ENCODE measurements at places on chromosomes 11 and 22. TPM values are rescaled to one million over a fixed set of nuclear protein-coding genes. Genes with fewer than 3 reads are reported as not detected.

OR51G1 gene
- total RNA-seq, result not detected

DNA sequence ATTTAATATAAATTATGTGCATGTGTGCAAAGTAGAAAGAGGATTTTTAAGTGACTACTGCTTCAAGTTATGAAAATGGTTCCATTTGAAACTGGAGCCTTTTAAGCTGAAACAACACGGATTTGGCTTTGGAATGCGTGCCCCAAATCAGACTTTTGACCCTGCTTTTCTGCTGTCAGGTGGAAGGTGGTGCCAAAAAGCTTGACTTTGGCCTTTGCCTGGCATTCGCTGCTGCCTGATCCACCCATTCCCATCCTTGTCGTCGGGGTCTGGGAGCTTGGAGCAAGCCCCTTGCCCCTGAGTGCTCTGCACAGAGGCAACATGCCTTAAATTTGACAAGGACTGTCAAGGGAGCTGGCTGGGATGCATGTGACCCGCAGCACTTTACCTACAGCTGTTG, 335.3 kb upstream of the SYN3 start:
- no peaks in the 10 kb centered on the region for H3K27me3 ChIP-seq
- H3K4me1 ChIP-seq, result no peaks in the 10 kb centered on the region
- H3K4me3 ChIP-seq, result no peak overlapping the region
- no peak for DNase-seq

RASSF10 gene
- total RNA-seq, result not detected

GRCh38 chr11:991034-991433, 45.5 kb downstream of the MUC6 start:
- DNase-seq, result no peak
- no peaks in the 10 kb centered on the region for H3K27me3 ChIP-seq
- H3K4me1 ChIP-seq, result no peaks in the 10 kb centered on the region
- H3K36me3 ChIP-seq, result peaks cover 13% of the 10 kb centered on the region
- no peak overlapping the region for H3K4me3 ChIP-seq
- H3K27ac ChIP-seq, result no peak overlapping the region

GRCh38 chr22:19753090-19753842, 7.3 kb upstream of the TBX1 start:
- no peak for DNase-seq
- H3K4me1 ChIP-seq, result peaks cover 23% of the 10 kb centered on the region
- H3K27ac ChIP-seq, result no peak overlapping the region
- no peaks in the 10 kb centered on the region for H3K36me3 ChIP-seq

DNA sequence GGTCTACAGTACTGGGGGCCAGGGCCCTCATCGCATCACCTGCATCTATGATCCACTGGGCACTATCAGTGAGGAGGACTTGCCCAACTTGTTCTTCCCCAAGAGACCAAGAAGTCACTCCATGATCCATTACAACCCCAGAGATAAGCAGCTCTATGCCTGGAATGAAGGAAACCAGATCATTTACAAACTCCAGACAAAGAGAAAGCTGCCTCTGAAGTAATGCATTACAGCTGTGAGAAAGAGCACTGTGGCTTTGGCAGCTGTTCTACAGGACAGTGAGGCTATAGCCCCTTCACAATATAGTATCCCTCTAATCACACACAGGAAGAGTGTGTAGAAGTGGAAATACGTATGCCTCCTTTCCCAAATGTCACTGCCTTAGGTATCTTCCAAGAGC, 3.8 kb upstream of the PPFIBP2 start:
- peaks cover 43% of the 10 kb centered on the region for H3K4me1 ChIP-seq
- no peaks in the 10 kb centered on the region for H3K36me3 ChIP-seq
- H3K4me3 ChIP-seq, result no peak overlapping the region
- DNase-seq, result no peak
- no peak overlapping the region for H3K27ac ChIP-seq

- no peak overlapping the region for H3K4me3 ChIP-seq
- DNase-seq, result no peak
- no peak overlapping the region for H3K27ac ChIP-seq
- no peaks in the 10 kb centered on the region for H3K27me3 ChIP-seq
- H3K36me3 ChIP-seq, result no peaks in the 10 kb centered on the region
Measured at GRCh38 chr11:43904742-43905535, 24.3 kb downstream of the ALKBH3 start.

- no peak overlapping the region for H3K27ac ChIP-seq
- no peaks in the 10 kb centered on the region for H3K4me1 ChIP-seq
- H3K27me3 ChIP-seq, result no peaks in the 10 kb centered on the region
- peak; percentile 55 for DNase-seq
Measured at GRCh38 chr11:26276798-26277424, 55.0 kb upstream of the ANO3 start.

DNA sequence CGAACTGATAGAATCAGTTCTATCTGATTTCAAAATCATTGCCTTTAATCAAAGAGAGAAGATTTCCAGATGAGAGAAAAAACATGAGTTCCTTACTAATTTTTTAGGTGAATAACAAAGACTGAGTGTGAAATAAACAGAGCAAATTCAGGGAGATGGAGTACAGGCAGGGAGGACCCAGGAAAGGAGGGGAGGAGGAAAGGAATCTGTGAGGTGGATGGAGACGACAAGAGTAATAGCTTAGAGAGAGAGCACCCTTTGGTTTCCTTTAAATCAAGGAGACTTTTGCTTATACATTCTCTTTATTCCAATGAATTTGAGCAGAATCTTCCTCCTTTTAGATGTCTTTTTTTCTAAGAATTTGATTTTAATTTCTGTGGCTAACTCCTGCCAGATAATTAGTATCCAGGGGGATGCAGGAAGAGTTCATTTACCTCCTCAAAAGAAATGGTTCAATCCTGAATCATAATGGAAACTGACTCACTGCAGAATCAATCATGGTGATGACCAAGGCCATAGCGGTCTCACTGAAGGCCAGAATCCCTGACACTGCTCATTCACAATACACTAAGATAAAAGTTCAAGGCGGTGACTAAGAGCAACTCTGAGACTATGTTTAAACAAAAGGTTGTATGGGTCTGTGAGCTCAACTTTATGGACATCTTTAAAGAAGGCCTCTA, 234.0 kb upstream of the ZC3H12C start:
- H3K27ac ChIP-seq, result no peak overlapping the region
- no peaks in the 10 kb centered on the region for H3K36me3 ChIP-seq
- DNase-seq, result no peak
- no peaks in the 10 kb centered on the region for H3K27me3 ChIP-seq
- H3K4me1 ChIP-seq, result no peaks in the 10 kb centered on the region

FLRT1 gene
- total RNA-seq, result not detected

CYB561A3 gene
- total RNA-seq, result 26.5 TPM

- H3K27me3 ChIP-seq, result no peaks in the 10 kb centered on the region
- no peak overlapping the region for H3K4me3 ChIP-seq
- H3K4me1 ChIP-seq, result peaks cover 66% of the 10 kb centered on the region
- DNase-seq, result no peak
- no peak overlapping the region for H3K27ac ChIP-seq
Measured at GRCh38 chr11:19817265-19817851, 104.7 kb downstream of the NAV2 start.

DNA sequence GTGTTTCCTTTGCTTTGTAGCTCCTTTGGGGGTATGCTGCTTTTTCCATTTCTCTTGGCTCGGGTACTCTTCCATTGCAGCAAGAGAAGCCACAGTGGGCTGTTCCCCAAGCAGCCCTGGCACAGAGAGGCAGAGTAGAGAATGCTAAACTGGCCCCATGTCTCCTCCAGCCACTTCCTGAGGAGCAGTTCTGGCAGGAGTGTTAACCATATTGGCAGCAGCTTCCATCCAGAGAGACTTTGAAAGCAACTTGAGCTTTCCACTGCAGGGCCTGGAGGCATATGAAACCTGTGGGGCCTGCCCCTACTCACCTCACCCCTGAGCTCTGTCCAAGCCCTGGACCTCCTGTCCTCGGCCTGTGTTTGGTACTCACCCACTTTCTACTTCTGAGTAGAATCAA, 61.8 kb downstream of the ALX4 start:
- no peak overlapping the region for H3K4me3 ChIP-seq
- peaks cover 10% of the 10 kb centered on the region for H3K4me1 ChIP-seq
- DNase-seq, result no peak
- no peaks in the 10 kb centered on the region for H3K27me3 ChIP-seq

GRCh38 chr11:1150769-1151365, 6.9 kb upstream of the MUC5AC start:
- no peaks in the 10 kb centered on the region for H3K27me3 ChIP-seq
- H3K36me3 ChIP-seq, result no peaks in the 10 kb centered on the region
- no peak overlapping the region for H3K4me3 ChIP-seq
- H3K27ac ChIP-seq, result no peak overlapping the region
- DNase-seq, result no peak

DNA sequence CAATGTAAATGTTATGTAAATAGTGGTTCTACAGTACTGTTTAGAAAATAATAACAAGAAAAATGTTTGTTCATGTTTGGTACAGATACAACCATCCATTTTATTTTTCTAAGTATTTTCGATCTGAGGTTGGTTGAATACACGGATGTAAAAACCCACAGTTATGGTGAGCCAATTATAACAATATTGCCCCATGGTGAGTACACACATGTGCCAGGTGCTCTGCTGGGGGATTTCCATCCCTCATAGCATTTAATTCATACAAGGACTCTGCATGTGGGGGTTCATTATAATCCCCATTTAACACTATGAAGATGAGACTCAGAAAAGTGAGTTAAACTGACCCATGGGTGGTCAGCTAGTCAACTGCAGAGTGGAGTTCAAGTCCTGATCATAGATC, 23.3 kb upstream of the TTC28 start:
- H3K36me3 ChIP-seq, result no peaks in the 10 kb centered on the region
- no peak overlapping the region for H3K4me3 ChIP-seq
- DNase-seq, result no peak
- no peaks in the 10 kb centered on the region for H3K27me3 ChIP-seq

GRCh38 chr22:50396751-50397370, 53.7 kb downstream of the PPP6R2 start:
- H3K27ac ChIP-seq, result no peak overlapping the region
- H3K4me1 ChIP-seq, result peaks cover 20% of the 10 kb centered on the region
- no peaks in the 10 kb centered on the region for H3K36me3 ChIP-seq
- no peaks in the 10 kb centered on the region for H3K27me3 ChIP-seq
- no peak overlapping the region for H3K4me3 ChIP-seq

OR8G1 gene
- total RNA-seq, result not detected

RIMBP3B gene
- not detected for total RNA-seq

GRCh38 chr22:50252082-50253045, 1.3 kb upstream of the HDAC10 start:
- H3K27me3 ChIP-seq, result no peaks in the 10 kb centered on the region
- H3K27ac ChIP-seq, result peak overlapping the region; percentile 72
- H3K4me3 ChIP-seq, result no peak overlapping the region

DNA sequence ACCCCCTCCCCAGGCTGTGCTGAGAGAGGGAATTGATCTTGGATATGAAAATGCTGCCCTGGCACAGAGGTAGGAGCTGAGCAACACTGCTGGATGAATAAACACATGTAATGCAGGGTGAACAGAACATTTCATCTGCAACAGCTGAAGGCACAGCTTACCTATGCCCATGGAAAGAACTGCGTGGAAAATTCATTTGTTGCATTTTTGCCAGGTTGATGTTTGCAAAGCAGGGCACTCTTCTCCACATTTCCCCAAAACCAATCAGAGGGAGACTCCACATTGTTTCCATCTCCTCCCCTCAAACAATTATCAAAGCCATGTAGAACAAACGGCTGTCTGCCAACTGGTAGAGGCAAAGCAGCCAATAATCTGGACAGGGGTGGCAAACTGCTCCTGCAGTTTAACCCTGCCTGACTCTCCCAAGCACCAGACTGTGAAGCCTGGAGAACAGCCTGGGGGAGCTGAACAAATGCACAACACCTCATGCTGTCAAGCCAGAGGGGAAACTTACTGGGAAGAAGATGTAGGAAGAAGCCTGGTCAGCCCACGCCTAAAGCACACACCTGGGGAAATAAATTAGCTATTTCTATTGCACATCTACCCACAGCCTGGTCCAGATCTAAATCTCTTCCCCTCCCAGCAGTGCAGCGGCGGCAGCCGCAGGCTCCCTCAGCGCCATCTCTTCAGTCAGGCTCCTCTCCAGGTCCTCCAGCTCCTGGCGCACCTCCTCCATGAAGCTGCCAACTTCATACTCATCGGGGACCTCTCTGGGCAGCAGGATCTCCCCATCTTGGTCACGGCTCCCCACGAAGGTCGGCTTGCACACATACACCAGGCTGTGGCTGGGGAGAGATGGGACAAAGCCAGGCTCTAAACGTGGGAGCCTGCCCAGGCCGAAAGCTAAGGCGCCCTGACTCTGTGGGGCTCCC, 44.3 kb downstream of the DKK3 start:
- no peak overlapping the region for H3K4me3 ChIP-seq
- no peaks in the 10 kb centered on the region for H3K27me3 ChIP-seq
- peaks cover 8% of the 10 kb centered on the region for H3K4me1 ChIP-seq
- no peaks in the 10 kb centered on the region for H3K36me3 ChIP-seq

C11orf16 gene
- total RNA-seq, result not detected

SAA2 gene
- 18.1 TPM for total RNA-seq

LRP5 gene
- 63.6 TPM for total RNA-seq

DNA sequence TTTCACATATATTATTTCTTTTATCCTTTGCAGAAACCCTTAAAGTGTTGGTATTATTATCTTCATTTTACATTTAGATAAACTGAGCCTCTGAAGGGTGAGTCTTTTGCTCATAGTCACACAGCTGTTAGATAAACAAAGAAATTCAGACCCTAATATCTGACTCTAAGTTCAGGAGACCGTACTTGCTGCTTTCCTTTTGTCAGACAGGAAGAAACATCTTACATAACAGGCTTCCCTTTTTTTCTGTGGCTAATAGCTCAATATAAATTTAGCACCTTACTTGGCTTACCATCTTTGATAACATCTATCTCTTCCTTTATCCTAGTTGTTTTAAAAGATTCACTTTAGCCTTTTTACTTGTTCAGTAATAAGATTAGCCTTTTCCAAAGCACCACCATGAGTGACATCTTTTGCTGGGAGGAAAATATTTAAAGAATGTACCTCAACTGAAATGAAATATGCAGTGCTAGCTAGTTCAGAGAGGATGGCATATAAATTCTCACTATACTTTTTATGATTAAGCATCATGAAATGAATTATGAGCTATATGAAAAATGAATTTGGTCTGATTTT, 128.6 kb downstream of the WNT11 start:
- H3K27me3 ChIP-seq, result no peaks in the 10 kb centered on the region
- H3K4me1 ChIP-seq, result peaks cover 15% of the 10 kb centered on the region
- no peak overlapping the region for H3K27ac ChIP-seq
- DNase-seq, result no peak
- no peaks in the 10 kb centered on the region for H3K36me3 ChIP-seq

ACTN3 gene
- total RNA-seq, result not detected

DNA sequence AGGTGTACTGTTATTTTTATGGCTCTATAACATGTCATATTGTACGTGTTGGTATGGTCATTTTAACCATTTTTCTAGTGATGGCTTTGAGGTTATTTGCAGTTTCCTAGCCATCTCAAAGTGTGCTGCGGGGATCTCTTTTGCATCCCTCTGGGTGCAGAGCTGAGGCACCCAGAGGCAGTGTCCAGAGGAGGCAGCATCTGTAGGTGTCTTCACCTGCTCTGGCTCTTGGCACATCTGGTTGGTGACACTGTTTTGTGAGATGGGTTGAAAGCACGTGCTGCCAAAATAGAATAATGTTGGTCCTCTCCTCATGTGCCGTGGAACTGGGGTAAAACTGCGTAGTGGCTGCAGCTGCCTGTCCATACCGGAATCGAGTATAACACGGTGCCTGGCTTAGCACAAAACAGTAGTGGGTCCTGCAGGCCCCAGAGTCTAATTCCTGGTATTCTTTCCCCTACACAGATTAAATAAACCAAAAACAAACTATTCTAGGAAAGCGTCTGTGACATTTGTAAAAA, 12.9 kb downstream of the NEAT1 start:
- peak overlapping the region; percentile 22 for H3K27ac ChIP-seq
- H3K36me3 ChIP-seq, result peaks cover 5% of the 10 kb centered on the region
- H3K4me1 ChIP-seq, result peaks cover 73% of the 10 kb centered on the region
- H3K4me3 ChIP-seq, result no peak overlapping the region
- no peaks in the 10 kb centered on the region for H3K27me3 ChIP-seq
- peak; percentile 23 for DNase-seq

All from body of pancreas (tissue), 4 donors.